ENCODE measurements at places on chromosomes 11 and 22. TPM values are rescaled to one million over a fixed set of nuclear protein-coding genes. Genes with fewer than 3 reads are reported as not detected.

PLAAT2 gene
- not detected for total RNA-seq

BDNF gene
- total RNA-seq = 16.0 TPM

THY1 gene
- total RNA-seq = 0.38 TPM

PRR5L gene
- 23.4 TPM for total RNA-seq

PNPLA2 gene
- total RNA-seq = 15.0 TPM

USP2 gene
- total RNA-seq = 0.18 TPM

OR51I1 gene
- total RNA-seq = not detected

TMEM86A gene
- 1.3 TPM for total RNA-seq

SLC17A6 gene
- total RNA-seq = not detected

PSMA1 gene
- total RNA-seq = 196 TPM

KCNQ1OT1 gene
- 0.81 TPM for total RNA-seq

CDC42BPG gene
- 0.18 TPM for total RNA-seq

FOLR3 gene
- total RNA-seq = not detected

CYB5R3 gene
- 63.5 TPM for total RNA-seq

CLDN25 gene
- not detected for total RNA-seq

ALKBH8 gene
- 6.9 TPM for total RNA-seq
